ENCODE measurements at places on chromosomes 4 and X.

- DNase-seq = no peak
Observed at GRCh38 chr4:119977076-119977940, 89.3 kb downstream of the MAD2L1 start.

GRCh38 chrX:140815868-140816267 is 106.3 kb downstream of the LINC00632 start:
- DNase-seq = no peak

DNA sequence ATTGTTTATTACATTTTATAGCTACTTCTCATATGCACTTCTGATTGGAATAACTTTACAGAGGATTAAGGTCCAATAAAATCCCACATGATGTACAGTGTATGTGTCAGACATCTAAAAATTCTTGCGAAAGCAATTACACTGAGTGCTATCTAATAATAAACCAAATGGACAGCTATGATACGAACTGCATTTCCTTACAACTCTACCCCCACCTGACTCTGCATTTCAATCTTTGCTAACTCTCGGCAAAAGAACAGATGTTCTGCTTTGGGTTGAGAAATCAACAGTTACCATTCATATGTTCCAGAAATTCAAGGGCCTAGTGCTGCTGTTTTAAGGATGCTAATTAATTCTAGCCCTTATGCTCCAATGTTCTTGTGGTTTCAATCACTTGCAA is 287.9 kb upstream of the NOCT start:
- no peak for DNase-seq

DNA sequence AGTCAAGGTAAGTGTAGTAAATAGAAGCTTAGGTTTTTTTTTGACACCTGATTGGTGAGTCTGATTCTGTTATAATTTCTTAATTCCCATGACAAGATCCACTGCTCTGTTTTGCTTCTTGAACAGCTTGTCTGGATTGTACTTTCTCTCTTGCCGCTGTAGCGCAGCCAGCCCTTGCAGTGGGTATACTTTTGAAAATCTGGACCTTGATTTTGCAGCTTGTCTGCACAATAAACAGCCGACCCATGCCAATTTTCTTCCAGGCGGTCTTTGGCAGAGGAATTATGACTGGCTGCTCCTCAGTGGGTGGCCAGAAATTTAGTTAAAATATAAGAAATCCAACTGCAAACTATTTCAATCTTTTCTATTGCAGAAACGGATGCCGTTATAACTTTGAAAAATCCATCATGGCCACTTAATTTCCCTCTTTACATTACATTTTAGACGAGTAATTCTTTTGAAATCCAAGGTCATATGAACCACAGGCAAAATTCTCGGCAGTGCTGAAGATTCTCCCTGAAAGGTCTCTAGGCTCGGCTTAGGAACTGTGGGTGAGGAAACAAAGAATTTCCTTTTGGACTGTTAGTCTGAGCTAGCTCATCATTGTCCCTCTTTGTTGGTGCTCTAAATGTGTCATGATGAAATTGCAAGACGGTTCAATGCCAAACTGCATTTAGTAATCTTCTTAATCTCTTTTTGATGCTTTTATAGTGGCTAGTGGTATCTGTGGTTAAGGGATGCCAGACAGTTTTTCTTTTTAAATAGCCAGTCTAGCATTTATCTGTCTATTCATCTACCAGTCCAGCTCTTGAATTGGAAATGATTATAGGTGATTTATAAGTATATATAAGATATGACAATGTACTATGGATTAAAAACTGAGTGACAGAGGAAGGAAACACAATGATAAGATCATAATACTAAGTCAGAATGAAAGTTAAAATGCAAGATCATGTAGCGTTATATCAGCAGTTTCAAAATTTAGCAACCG is 31.5 kb upstream of the PTTG2 start:
- DNase-seq = no peak

DNA sequence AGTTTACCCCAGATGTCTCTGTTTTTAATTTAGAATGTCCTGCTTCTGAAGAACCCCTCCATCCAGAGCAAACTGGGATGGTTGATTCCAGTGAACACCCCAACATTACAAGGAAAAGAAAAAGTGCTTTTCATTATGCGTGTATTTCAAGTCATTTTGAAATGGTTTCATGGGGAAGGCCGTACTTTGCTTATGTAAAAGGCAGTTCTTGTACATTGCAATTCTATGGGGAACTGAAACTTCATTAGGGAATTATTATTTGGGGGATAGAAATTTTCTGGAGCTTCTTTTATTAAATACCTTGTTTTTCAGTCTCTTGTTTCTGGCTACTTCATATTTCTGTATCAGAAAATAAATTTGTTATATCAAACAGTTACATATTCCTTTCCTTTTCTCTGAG is 96.9 kb upstream of the ZNF518B start:
- no peak for DNase-seq

- DNase-seq = no peak
Observed at GRCh38 chrX:129779747-129780146, at the start of gene SASH3. SASH3 (plus strand) TSS chrX:129779949; CDS start chrX:129780098, 149 bp downstream.

GRCh38 chr4:90357117-90357710 is 230.0 kb downstream of the CCSER1 start:
- no peak for DNase-seq

DNA sequence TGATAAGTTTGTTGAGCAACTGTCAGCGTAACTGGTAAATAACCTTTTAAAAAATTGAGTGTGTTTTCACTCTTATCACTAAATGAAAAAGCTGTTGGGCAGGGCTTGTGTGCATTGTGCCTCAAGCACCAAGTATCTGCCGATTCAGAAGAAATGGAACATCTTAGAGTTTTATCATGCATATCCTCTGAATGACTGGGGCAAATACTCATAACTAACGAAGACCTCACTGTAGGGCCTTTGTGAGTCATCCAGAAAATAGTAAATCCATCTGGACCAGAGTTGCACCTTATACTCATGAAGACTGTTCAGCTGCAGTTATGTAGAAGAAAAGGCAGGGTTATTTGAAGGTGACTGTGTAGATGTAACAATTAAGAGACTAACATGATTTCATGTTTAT is 222.1 kb downstream of the CAMK2D start:
- DNase-seq = no peak

DNA sequence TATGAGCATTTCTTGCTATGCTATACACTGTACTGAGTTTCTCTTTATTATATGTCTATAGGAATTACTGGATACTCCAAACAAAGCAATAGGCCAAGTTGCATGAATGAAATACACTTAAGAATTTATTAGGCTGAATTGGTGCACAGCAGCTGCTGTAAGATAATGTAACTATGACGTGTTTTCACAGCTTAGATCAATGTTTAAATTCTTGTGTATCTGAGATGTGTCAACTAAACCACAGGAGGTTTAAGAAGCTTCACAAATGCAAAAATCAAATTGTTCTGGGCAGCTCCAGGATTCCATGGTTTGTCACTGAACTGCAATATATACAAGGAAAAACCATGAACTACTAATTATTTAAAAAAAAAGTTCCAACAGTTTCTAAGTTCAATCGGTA is 156.7 kb downstream of the MAPK10 start:
- DNase-seq = no peak

GRCh38 chr4:187478292-187479140 is 517.1 kb upstream of the ZFP42 start:
- no peak for DNase-seq

GRCh38 chr4:573122-573892 is 2.8 kb downstream of the TMEM271 start:
- DNase-seq = no peak

DNA sequence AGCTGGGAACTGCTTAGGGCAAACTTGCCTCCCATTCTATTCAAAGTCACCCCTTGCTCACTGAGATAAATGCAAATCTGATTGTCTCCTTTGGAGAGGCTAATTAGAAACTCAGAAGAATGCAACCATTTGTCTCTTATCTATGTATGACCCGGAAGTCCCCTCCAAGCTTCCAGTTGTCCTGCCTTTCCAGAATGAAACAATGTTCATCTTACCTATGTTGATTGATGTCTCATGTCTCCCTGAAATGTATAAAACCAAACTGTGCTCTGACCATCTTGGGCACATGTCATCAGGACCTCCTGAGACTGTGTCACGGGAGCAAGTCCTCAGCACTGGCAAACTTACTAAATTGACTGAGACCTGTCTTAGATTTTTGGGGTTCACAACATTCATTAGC is 37.1 kb upstream of the TMPRSS11E start:
- no peak for DNase-seq

- no peak for DNase-seq
Observed at GRCh38 chrX:47446971-47447370, 36.1 kb downstream of the ZNF41 start.

DNA sequence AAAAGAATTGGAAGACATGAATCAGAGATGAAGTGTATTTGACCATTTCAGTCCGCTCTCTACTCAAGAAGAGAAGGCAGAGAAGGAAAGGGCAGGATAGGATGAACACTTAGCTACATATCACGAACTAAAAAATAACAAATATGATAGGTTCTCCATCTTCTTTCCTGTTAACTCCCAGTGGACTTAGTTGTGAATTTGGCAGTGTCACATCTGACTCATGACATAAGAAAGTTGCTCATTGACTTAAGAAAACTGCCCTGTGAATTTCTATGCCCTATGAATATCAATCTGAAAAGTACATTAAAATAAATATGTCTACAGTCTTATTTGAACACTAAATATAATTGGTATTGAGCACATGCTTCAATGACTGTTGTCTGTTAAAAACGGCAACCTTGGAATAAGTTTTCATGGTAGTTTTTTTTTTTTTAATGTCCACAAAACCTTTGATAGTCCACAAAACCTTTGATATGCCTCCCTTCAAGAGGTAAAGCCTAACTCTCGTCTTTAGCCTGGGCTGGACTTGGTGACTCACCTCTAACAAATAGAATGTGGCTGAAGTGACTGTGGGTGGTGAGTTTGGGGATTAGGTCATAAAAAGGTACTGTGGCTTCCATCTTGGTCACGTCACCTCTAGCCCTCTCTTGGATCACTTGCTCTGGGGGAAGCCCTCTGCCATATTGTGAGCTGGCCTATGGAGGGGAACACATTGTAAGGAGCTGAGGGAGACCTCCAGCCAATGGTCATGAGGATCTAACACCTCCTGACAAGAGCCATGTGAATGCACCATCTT is 184.7 kb upstream of the S100G start:
- DNase-seq = no peak

- peak; percentile 54 for DNase-seq
Observed at GRCh38 chr4:113394730-113395530, 345.5 kb downstream of the ANK2 start.

- DNase-seq = no peak
Observed at GRCh38 chrX:78048052-78048451, 56.0 kb upstream of the PGK1 start.

GRCh38 chr4:138852681-138853080 is 162.9 kb upstream of the NOCT start:
- no peak for DNase-seq

DNA sequence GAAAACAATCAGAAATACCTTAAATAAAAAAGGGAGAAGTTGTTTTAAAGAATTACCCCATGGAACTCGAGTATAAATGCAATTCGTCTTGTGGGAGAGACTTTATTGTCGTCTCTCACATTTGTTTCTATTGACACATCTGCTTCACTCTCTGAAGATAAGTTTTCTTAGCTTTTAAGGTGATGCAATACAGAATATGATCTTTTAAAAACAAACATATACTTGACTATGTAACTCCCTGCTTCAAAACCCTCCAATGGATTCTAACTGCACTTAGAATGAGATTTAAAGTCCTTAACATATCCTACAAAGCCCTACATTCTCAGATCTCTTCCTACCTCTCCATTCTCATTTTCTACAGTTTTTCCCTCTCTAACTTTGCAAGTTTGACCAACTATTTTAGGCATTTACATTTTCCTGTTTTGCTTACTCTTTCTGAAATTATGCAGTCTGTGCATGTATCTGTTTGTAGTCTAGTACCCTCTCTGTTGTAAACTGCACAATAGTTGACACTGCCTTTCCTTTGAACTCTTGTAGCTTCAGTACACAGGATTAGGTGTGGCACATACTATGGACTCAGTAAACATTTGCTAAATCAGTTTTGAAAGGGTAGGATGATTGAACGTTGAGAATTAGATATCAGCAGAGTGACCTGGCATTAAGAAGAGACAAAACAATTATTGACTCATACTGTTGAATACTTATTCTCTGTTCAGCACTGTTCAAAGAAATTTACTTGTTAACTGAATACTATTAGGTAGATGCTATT is 59.8 kb downstream of the AGTR2 start:
- DNase-seq = no peak

DNA sequence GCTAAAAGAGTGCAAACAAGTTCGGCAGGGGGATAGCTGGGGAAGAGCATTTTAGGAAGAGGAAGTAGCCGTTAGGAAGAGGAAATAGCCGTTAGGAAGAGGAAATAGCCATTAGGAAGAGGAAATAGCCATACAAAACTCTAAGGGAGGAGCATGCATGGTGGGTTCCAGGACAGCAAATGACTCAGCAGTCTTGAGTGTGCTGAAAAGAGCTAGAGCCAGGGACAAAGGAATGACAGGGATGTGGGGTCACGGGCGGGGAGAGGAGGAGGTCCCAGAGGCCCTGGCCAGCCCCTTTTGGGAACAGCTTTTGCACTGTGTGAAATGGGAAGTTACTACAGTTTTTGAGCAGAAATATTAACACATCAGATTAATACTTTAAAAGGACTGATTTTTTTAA is 882.6 kb downstream of the TRIML1 start:
- no peak for DNase-seq

DNA sequence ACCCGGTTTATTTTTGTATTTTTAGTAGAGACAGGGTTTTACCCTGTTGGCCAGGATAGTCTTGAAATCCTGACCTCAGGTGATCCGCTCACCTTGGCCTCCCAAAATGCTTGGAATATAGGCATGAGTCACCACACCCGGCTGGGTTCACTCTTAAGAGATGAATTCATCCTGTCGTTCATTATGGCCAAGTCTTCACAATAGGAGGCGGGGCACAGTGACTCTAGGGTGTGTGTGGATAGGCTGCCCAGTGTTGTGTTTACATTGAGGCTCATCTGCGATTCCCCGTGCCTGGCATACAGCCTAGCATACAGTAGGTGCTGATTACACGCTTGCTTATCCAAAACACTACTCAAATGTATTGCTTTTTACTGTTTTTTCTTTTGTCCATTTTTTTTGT is 41.3 kb upstream of the IGFBP7 start:
- DNase-seq = no peak

- DNase-seq = no peak
Observed at GRCh38 chr4:36051634-36052033, 192.7 kb downstream of the ARAP2 start.

GRCh38 chr4:156790866-156791265 is 180.7 kb downstream of the PDGFC start:
- DNase-seq = peak; percentile 53

GRCh38 chr4:32394255-32394654 is 1674.1 kb downstream of the PCDH7 start:
- no peak for DNase-seq

DNA sequence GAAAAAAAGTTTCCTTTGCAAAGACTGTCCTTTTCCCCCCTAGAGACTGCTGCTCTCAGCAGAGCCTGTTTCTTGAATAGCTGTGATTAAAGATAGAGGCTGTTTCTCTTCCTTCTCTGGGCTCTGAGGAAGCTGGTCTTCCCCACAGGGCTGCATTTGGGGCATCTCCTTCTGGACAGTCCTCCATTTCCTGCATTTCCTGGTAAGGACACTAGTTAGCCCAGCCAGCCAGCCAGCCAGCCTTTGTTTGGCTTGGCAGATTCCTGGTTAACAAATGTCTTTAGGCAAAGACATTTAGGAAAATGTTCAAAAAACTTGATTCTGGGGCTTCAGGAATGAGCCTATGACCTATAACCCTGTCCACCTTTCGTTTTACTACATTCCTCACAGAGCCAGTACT is 34.0 kb upstream of the PLAC1 start:
- DNase-seq = no peak
